ENCODE measurements at places on chromosomes 1 and 21.
A peak's percentile ranks its signal among the peaks of the same experiment; 100 is the strongest.

- DNase-seq = peak; percentile 91
These were observed 2.5 kb upstream of the MEF2D start for GRCh38 chr1:156502894-156503697.

- DNase-seq = no peak
These were observed 205.1 kb downstream of the PLPP3 start for GRCh38 chr1:56374026-56374974.

- DNase-seq = no peak
These were observed 4.3 kb downstream of the XPR1 start for GRCh38 chr1:180636138-180636537.

DNA sequence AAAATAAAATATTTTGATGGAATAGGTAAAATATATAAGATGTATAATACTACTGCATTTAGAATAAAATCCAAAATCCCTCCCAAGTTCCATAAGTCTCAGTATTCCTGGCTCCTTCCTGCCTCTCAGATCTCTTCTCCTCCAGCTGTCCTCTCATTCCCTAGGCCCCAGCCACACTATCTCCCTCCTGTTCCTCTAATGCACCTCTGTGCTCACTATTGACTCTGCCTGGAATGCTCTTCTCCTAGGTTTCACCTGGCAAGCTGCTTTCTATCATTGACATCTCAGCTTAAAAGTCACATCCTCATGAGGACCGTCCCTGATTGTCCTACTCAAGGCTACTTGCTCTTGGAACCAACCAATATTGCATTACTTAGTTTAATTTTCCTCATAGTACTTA lies 7.2 kb downstream of the NME7 start:
- DNase-seq = no peak

GRCh38 chr1:87450615-87451209 lies 122.0 kb downstream of the LMO4 start:
- DNase-seq = peak; percentile 13

DNA sequence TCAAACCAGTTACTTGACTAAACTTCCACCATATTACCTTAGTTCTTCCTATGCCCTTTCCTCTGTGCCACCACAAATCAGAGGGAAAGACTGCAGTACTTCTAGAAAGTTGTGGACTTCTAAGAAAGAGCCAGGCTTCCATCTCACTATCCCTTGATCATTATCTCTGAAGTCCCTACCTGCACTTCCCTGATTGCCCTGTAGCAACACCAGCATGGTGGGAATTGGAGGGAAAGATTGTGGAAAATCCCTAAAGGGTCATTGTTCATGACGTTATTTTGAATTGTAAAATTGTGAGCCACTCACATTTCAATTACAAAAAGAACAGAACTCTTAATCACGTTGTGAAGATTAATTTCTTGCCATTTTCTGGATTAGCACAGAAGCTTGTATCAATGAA lies 23.4 kb upstream of the KIAA1614 start:
- DNase-seq = no peak

DNA sequence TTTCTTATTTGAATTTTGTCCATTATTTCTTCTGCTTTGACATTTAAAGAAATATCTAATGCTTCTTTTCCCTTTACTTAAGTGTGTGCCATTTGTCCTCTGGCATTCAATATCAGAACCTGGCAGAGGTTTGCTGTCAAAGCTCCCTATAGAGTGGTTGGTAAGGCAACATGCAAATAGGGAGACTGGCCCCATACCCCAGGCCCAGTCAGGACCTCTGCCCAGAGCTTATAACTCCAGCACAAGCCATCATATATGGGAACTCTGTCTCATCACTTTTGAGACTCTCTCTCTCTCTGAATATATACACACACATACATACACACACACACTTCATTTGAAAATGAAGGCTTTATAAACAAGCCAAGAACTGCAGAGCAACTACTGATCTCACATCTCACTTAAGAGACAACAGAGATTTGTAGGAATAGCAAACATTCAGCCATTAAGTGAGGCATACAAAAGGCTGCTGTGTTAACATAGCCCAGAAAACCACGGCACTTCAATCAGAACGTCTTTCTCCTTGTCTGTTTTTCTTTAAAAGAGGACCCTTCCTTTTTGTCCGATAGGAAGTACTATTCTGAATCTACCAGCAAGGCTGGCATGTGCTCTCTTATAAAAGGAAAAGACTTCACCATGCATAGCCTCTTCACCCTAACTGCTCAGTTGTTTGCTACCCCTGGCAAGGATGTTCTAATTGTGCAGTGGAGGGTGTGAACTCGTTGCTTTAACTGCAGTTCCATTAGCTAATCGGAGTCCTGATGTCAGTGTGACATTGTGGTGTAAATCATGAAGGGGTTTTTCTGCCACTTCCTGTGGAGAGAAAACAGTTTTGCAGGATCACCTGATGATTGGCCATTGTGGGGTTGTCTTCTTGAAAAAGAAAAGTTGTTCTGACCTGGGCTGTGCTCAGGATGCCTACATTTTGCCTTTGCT lies 101.7 kb downstream of the NR5A2 start:
- no peak for DNase-seq

GRCh38 chr1:84781946-84782771 lies 91.9 kb upstream of the SSX2IP start:
- peak; percentile 66 for DNase-seq

GRCh38 chr1:229231754-229232119 lies 39.2 kb upstream of the RAB4A start:
- DNase-seq = no peak

DNA sequence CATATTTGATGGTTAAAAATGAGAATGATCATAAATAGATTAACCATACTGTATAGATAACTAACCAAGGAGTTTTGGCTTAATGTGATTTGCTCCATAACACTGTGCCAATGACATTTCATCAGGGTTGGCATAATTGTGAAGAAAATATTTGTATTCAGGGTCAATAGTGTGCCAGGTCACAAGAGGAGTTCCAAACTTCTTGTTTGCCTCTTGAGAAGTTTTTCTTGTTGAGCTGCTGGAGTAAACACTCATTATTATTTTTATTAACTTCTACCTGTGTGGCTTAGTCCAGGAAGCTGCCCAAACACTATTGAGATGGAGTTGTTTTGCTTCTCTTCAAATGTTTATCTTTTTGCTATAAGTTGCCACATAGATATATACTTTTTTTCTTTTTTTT lies 7.5 kb downstream of the MAP7D1 start:
- no peak for DNase-seq

- no peak for DNase-seq
These were observed 11.8 kb downstream of the CD101 start for GRCh38 chr1:117013309-117013858.

DNA sequence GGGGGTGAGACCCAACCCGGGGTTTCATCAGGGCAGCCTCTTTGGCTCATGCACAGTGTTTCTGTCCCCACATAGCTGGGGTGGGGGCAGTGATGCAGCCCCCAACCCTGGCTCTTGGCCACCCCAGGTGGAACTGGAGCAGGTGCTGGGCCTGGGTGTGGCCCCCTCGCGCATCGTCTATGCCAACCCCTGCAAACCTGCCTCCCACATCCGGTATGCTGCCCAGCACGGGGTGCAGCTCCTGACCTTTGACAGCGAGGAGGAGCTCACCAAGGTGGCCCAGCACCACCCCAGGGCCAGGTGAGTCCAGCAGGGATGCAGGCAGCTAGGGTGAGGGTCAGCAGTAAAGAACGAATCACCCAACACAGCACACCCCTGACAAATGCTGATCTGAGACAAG lies 72.3 kb upstream of the TINAGL1 start:
- DNase-seq = no peak

GRCh38 chr1:218482683-218483082 lies 137.5 kb downstream of the TGFB2 start:
- DNase-seq = no peak

- no peak for DNase-seq
These were observed 228.7 kb upstream of the CAMK1G start for GRCh38 chr1:209354840-209355165.

- no peak for DNase-seq
These were observed 193.6 kb upstream of the KAZN start for GRCh38 chr1:14404862-14405301.

DNA sequence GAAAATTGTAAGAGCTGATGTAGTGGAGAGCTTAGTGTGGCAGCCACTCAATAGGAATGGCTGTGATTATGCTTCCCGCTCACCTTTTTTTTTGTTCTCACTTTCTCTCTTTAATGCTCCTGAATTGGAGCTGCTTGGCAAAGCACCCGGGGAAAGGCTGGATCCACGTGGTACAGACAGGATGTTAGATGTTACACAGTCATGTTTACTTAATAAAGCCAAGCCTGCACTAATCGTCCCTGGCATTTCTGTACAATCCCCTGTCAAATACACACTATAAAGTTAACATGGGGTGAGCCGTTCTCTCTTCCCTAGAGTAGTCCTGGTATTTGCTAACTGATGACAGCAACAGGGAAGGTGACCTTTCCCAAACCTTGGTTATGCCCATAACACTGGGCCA lies 187.8 kb downstream of the ZSCAN20 start:
- no peak for DNase-seq

GRCh38 chr1:244221991-244222390 lies 170.9 kb downstream of the ZBTB18 start:
- no peak for DNase-seq

Data from adrenal gland (tissue), 19 donors.